Hematopoietic multipotent progenitor cell treated with erythropoietin and hydrocortisone succinate and interleukin-3 and kit ligand, for 6 days (in vitro differentiated cells): ENCODE measurements at places on chromosomes 16 and 17.

DNA sequence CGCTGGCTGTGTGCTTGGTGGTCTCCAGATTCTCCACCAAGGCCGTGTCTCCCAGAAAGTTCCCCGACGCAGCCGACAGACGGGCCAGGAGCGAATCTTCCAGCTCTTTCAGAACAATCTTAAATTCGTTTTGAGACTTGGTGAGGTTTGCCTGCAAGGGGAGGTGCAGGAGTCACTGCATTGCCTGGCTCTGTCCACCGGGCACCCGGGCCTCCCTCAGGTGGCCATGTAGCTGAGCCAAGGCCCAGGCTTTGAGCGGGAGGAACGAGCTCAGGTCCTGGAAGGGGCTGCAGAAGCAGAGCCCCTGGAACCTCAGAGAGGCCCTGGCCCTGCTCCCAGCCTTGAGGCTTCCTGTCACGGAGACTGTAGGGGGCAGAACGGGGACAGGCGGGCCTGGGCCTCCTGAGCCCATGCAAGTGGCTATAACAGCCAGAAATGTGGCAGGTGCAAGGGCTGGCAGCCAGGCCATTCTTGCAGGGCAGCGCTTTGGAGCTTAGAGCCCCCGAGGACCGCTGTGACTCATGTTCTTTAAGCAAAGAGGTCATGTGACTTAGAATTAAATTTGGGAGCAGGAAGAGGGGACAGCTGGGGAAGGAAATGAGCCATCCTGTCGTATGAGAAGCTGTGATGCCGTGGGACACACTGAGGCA is 72.4 kb downstream of the PGS1 start:
- no peak for DNase-seq

DNA sequence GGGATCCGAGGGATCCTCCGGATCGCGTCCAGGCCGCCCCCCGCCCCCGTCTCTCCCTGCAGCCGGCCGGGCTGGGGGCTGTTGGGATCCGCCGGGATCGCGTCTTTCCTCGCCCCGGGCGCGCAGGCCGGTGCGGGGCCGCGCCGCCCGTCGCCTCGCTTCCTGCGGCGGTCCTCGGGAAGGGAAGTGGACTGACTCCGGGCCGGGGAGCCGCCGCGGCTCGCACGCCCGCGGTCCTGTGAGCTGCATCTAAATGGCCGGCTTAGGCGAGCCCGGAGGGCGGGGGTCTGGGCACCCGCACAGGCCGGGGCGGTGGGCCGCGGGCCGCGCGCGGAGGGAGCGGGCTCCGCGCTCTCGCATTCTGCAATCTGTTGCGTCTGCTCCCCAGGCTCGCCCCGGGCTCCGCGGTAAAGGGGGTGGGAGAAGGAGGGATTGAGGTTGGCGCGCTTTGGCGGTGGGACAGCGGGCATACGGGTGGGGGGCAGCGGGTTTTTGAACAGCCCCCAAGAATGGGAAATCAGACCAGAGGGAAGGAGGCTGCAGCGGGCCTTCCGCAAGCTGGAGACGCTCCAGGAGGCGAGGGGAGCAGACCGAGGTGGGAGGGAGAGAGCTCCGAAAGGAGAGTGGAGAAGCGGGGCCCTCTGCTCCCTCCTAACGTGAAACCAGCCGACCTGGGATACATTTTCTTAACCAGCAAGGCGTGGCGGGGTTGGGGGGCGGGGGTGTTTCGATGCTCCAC is 2.2 kb downstream of the TMEM132E start:
- DNase-seq, result no peak

GRCh38 chr16:46785076-46785845 is 37.1 kb upstream of the MYLK3 start:
- no peak for DNase-seq

DNA sequence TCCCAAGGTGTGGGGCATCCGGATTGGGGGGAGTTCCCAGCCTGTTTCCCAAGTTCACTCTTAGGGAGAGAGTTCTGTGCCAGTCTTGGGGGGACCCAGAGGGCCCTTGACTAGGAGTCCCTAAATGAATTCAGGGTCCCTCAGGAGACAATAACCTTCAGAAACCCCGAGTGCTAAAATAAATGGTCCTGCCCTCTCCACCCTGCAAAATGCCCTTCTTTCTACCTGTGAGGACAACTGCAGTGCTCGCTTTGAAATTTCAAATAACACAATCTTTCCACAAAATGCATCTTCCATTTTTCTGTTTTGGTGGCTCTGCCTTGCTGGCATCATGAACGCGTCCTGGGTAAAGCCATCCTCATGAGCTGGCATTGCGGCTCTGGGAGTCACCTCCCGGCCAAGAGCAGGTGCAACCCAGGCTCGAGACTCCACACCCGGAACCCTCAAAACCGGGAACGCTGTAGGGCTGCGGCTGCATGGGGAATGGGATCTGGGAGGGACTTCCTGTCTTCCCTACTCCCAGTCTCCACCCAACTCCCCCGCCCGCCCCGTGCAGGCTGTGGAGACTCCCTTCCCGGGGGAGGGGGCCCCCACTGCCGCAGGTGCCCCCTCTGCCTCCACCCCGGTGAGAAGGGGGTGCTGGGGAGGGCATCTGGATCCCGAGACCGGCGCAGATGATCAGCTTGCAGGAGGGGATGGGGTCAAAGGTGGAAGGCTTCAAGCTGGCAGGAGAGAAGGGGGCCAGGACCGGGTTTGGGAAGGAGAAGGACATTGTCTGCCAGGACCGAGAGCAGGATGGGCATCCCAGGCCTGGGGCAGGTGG is at the start of gene ZNF205:
Gene ZNF205, plus strand, starts transcription at position 529 of the 823 bp plus-strand sequence. CDS start 845 bp downstream, outside the sequence.
- peak; percentile 41 for DNase-seq

GRCh38 chr17:79925242-79925957 is 86.2 kb upstream of the CBX4 start:
- DNase-seq, result peak; percentile 96

GRCh38 chr17:57993471-57994365 is 5.7 kb upstream of the VEZF1 start:
- no peak for DNase-seq

- DNase-seq, result no peak
Measured at GRCh38 chr16:55557186-55557585, 9.3 kb upstream of the CAPNS2 start.

GRCh38 chr16:15054357-15055140 is 1.3 kb downstream of the NTAN1 start:
- no peak for DNase-seq

DNA sequence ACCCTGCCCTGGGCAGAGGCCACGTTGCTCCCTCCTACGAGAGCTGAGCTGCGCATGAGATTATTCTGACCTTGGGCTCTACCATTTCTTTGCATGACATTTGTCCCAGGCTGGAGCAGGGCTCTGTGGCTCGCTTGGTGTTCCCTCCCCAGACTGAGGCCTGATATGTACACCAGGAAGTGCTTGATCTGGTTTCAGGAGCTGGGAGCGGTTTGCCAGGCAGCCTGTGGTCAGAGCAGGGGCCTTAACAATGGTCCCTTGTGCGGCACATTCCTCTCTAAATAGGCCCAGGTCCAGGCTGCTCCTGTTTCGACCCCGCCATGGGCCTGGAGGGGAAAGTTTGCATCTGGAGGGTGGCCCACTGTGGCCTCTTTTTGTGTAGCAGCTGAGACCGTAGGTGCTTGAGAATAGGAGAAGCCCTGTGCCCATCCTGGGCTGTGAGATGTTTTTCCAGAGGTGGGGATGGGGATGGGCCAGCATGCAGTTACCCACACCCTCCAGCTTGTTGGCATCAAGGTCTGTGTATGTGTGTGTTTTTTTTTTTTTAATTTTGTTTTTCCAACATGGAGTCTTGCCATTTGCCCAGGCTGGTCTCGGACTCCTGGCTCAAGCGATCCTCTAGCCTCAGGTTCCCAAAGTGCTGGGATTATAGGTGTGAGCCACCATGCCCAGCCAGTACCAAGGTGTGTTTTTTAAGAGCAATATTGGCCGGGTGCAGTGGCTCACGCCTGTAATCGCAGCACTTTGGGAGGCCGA is 253.9 kb downstream of the SEC14L1 start:
- no peak for DNase-seq

GRCh38 chr16:30786936-30787612 is at the start of gene ZNF629:
TSS of gene ZNF629 (minus strand) at chr16:30787205. CDS start at chr16:30784482, 2,723 bp downstream.
- peak; percentile 66 for DNase-seq

DNA sequence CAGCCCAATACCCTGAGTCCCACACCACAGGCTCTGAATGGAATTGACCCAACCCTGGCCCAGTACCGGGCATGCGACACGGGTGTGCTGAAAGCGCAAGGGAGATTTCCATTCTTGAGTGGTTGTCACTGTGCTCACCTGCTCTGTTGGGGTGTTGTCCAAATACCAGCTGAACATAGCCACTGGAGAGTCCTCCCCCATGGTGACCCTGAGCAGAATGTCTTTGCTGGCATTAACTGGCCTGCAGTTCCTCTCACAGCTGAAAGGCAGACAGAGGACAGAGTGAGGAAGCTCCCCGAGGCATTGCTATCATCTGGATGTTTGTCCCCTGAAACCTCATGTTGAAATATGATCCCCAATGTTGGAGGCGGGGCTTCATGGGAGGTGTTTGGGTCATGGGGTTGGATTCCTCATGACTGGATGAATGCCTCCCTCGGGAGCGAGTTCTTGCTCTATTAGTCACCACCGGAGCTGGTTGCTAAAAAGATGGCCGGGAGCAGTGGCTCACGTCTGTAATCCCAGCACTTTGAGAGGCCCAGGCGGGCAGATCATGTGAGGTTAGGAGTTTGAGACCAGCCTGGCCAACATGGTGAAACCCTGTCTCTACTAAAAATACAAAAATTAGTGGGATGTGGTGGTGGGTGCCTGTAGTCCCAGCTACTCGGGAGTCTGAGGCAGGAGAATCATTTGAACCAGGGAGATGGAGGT is 57.3 kb upstream of the BCO1 start:
- DNase-seq, result no peak

DNA sequence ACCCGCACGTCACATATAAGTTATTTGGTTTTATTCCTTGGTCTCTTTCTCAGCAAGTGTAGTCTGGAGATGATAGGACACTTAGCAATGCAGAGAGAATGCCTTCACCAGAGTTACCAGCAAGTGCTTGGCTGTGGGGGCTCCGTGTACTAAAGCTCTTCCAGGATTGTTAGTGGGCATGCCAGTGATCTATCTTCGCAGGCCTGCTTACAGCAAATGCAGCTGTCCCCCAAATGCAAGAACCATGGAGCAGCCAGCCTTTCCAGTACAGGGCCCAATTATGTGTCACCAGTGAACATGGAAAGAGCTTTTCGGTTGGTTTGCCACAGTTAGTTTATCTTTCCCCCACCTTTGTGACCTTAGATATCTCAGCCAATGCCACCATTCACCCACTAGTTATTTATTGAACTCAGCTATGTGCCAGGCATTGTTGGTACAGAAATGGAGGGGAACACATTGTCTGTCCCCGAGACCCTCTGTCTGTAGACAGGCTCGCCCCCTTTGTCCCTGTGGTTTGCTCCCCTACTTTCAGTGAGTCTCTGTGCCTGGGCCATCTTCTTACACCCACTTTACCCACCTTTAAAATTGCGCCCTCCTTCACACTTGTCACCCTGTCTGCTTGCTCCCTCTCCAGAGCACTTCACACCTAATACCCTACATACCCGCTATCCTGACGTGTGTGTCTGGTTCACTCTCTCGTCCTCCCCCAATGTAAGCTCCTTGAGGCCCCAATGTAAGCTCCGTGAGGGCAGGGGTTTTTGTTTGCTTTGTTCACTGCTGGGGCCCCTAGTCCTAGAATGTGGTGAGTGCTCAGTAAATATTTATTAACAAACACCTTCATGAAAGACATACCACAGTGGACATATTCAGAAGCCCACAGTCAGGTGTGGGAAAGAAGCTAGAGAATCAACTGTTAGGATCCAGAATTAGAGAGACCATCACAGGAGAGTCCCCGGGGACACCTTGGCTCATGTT is 13.3 kb downstream of the USP10 start:
- peak; percentile 33 for DNase-seq

GRCh38 chr16:73482310-73482709 is 434.4 kb upstream of the ZFHX3 start:
- DNase-seq, result no peak

- no peak for DNase-seq
Measured at GRCh38 chr16:47063011-47063724, 80.6 kb downstream of the NETO2 start.

DNA sequence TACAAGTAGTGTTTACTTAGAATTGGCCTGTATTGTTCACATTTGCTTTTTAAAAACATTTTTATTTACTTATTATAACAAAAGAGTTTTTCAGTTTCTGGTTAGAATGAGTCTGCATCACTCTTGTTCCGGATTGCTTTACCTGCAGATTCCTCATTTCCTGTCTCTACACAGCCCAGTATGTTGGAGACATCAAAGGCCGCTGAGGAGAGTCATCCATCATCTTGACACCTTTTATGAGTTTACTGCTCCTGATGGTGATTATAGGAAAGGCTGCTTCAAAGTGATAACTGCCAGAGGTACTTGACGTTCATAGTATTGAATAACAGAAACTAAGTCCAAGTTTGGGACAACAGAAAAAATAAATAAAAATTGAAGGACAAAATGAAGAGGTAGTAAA is 490.5 kb upstream of the CA10 start:
- DNase-seq, result no peak

DNA sequence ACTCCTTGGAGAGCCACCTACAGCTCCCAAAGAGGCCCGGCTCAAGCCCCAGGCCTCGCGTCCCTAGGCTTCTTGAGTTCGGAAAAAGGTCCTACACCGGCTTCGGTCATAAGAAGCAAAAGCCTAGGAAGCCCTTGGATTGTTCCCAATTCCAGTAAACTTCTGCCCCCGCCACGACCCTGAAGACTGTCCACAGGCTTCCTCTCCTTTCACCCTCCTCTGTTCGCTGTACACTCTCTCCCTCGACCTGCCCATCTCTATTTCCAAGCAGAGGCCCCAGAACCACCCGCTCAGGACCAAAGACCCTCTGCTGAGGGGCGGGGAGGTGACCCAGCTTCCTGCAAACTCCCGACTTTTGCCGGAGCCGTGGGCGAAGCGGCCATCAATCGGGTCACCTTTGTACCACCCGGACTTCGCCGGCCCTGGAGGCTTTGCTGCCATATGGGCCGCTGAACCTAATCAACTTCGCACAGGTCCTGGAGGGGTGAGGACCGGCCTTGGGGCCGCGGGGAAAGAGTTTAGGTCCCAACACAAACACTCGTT is 2.7 kb downstream of the HOXB2 start:
- DNase-seq, result peak; percentile 65

DNA sequence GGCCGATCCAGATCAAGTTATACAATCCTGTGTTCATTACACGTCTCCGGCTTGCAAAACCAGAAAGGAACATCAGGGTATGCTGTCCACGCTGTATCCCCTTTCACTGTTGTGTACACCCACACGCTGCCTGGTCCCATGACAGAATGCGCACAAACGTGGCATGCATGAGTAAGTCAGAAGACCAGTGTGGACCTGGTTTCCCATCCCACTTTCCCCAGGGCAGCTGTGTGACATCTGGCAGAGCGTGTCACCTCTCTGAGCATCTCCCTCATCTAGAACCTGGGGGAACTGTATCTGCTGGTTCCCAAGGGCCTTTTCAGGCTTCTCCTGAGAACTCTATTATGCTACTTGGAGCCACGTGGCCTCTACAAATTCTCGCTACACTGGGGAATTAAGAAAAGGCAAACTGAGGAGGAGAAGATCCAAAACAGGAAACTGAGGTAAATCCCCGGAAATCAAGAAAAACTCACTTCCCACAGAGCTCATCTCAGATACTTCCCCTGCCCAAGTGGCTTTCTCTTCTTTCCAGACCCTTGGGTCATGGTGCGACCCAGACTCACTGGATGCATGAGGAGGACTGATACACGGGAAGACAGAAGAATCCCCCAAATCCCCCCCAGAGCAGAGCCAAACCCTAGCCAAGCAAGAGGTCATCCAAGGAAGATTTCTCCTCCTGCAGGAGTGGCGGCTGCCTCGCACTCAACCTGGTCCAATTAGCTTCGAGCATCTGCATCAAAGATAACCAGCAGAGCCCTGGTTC is 139.3 kb downstream of the GAS7 start:
- no peak for DNase-seq
